Germinal center (tissue), 1 donor: ENCODE measurements at places on chromosomes 5 and 9.

DNA sequence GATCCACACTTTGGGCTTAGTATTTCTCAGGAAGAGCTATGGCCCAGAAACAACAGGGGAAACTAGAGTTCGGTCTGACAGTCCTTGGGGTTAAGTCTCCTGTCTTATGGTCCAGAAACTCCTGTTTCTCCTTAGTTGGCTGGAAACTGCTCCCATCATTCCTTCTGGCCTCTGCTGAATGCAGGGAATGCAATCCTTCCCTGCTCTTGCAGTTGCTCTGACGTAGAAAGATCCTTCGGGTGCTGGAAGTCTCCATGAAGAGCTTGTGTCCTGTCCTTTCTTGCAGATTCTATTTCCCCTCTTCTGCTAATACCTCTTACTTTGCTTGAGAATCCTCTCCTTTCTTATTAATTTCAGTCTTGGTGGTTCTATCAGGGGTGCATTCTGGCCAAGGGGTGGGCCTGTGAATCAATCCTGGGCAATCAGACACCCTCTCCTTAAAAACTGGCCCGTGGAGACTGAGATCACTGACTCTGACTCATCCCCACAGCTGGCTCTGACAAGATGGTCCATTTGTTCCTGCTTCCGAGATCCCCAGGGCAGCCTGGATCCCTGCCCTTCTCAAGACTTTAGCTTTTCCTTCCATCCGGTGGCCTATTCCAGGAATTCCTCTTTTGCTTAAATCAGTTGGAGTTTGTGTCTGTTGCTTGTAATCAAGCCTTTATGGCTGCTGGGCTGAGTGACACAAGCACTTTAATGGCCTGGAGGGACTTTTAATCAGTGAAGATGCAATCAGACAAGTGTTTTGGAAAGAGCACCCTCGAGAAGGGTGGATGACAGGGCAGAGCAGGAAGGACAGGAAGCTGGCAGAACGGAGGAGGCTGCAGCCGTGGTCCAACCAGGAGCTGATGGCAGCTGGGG lies 23.7 kb downstream of the PTGS1 start:
- no peak for DNase-seq

- peak; percentile 14 for DNase-seq
These were observed 13.7 kb downstream of the OR1J1 start for GRCh38 chr9:122463828-122464632.

DNA sequence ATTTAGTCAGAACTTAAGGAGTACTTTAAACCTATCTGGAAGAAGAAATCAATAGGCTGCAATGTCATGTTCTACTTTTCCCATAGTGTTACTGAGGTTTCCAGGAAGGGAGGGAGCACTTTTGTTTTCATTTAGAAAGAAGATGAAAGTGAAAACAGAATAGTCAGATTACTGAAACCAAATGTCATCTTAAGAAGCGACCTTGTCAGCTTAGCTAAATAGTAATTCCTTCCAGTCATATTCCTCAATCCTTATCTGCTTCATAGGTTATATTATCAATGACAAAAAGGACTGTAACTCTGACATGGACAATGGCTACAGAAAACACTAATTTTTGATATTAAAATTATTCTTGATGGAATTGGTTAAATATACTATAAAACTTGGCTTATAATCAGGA lies 27.7 kb downstream of the SAR1B start:
- no peak for DNase-seq

- no peak for DNase-seq
These were observed 35.8 kb downstream of the HACD4 start for GRCh38 chr9:20995616-20996015.

DNA sequence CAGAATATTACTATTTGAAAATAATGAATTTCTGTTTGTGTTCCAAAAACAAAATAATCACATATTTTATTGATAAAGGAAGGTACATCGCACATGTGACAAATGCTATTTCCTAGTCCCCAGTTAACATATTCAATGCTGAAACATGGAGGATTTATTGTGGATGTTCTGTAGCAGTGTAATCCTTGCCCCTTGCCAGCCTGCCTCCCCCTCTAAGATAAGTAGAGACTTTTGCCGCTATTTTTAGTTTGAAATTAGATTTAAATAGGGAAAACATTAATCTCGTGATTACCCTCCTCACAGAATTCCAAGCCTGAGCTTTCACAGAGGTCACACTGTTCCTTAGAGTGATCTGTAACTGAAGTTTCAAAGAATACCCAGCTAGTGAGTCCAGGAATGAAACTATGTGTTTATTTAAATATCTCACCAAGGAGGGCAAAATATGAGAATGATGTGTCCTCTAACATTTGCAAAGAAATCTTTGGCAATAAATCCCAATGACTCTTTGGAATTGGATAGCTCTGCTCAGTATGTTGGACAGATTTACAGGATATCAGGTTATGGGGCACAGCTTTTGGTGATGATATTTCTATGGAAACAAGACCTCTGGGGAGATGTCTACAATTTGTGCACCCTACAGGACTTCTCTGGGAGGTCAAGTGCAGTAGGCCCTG lies 17.3 kb downstream of the CTXN3 start:
- no peak for DNase-seq

DNA sequence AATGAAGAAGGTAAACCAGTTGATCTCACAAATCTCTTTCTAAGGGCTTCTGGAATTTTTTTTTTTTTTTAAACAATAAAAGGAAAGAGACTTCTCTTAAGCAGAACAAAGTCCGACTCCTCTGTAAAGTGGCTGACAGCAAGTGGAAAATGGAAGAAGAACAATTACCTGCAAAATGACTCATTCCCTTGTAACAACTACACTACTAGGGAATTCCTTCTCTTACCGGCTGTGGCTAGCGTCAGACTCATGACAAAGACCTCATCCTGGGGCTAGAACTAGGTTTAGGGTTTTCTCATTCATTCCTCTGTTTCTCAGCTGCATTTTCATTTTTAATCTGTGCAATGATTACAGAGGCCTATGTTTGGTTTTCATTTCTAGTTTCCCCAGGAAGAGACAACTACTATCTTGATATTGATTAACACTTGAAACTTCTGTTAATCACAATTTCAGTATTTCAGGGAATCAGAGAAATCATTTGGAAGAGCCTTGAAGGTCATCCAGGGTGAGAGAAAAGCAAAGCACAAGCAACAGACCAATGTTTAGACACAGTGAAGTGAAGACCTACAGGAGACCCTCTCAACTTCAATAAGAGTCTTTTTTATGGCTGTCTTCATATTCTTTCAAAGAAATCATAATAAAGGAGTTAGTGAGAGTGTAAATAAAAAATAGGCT lies 437.9 kb downstream of the RAB3C start:
- DNase-seq: no peak

- DNase-seq: no peak
These were observed 44.4 kb upstream of the APC start for GRCh38 chr5:112693301-112693700.

GRCh38 chr5:87844449-87844848 lies 424.2 kb downstream of the TMEM161B start:
- no peak for DNase-seq

DNA sequence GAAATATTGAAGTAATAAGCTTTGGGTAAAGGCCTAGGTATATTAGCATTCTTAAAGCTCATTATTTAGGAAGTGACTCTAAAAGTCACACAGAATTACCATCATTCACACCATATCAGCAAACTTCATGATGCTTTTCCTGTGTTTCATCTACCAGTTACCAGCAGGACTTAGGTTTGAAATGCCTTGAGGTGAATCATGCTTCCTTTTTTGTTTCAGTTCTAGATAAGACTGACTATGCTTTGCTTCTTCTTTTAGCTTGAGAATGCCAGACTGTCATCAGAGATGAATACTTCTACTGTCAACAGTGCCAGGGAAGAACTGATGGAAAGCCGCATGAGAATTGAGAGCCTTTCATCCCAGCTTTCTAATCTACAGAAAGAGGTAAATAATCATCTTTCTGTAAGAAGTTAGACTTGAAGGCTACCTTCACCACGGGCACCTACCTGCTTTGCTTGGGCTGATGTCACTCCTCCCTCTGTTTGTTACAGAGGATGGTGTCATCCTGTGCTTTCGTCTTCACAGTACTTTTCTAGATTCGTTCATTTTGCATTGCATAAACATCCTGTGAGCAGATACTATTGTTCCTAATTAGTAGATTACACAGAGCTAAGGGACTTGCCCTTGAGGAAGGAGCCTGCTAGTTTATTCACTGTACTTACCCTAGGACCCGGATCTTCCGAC lies 34.7 kb downstream of the LMNB1 start:
- no peak for DNase-seq

GRCh38 chr5:17743580-17744435 lies 109.5 kb downstream of the TAF11L14 start:
- no peak for DNase-seq

GRCh38 chr9:92066168-92066567 lies 49.0 kb downstream of the SPTLC1 start:
- DNase-seq: no peak

DNA sequence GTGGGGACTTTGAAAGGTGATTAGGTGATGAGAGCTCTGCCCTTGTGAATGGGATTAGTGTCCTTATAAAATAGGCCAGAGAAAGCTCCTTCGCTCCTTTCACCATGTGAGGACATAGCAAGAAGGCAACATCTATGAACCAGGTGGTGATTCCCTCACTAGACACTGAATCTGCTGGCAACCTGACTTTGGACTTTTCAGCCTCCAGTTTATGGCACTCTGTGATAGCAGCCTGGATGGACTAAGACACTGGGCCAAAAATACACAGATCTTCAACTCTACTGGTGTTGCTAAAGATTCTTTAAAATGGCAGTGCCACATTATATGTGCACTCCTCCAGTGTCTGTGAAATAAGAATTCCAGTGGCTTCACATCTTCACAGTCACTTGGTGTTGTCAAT lies 41.2 kb upstream of the COL15A1 start:
- no peak for DNase-seq

DNA sequence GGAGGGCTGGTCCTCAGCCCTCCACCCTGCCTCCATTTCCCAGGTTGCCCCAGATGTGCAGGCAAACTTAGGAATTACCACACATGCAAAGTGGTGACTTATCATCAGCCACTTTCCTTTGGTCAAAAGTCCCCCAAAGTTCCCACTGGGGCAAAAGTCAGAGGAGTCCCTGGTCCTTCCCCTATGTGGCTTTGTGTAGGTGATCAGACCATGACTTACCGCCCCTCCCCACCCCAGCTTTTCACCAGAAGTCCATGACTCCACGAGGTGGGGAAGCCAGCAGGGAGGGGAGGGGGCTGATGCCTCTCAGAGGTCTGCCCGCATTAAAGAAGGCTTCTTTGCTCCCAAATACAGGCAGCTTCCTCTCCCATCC lies 5.8 kb downstream of the TRAF1 start:
- DNase-seq: no peak

DNA sequence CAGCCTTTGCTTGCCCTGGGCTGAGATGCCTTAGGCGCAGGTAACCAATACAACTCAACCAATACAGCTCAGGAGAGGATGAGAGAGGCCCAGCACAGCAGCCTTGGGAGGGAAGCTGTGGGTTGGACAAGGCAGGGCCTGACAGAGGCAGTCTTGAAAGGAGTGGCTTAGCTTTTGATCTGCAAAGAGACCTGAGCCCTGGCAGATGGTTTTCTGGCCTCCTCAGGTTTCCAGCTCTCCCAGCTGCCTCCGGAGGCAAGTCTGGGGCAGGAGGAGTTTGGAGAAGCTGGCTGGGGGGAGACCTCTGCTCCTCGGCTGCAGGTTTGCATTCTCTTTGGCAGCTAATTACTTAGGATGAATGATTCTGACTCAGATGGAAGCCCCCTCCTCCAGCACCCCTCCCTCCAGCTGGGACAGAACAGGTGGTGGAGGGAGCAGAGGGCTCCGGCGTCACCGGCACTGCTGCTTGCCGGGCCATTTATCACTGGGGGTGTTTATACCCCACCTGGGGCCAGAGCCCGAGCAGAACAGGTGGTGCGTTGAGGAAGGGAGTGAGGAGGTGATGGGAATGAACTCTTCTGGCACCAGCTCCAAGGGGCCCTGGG lies 50.8 kb downstream of the TSPAN17 start:
- DNase-seq: no peak

- no peak for DNase-seq
These were observed 12.4 kb downstream of the DOCK2 start for GRCh38 chr5:169649486-169649885.

GRCh38 chr9:15982182-15982581 lies 429.3 kb downstream of the CCDC171 start:
- DNase-seq: no peak

DNA sequence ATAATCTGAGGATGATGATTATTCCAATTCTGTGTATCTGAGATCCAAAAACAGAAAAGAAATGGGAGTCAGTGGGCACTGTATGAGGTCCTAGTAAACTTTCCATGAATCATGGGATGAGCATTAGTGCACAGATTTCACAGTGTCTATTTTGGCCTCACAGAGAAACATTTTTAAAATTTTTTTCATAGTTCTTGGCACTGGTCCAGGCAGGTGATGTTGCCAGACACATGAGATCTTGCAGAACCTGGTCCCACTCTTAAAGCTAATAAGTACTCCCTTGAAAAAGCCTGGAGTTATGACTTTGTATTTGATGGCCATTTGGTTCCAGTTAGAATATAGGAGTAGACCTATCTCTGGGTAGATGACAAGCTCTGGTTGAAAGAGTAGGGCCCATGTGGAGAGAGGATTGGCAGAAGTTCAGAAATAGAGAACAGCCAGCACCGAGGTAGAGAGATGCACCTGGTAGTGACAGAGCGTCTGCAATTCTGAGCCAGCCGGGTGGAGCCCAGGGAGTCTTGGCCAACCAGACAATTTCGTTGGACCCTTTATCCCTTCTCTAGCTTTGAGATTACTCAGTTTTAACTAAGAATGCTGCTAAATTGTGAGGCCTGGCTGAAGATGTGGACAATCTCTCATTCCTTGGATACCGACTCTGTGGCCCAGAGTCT lies 6.3 kb upstream of the TNFSF15 start:
- DNase-seq: no peak

GRCh38 chr5:148962761-148963324 lies 100.0 kb downstream of the SH3TC2 start:
- DNase-seq: no peak

- no peak for DNase-seq
These were observed 292.4 kb upstream of the ACO1 start for GRCh38 chr9:32092031-32092430.

DNA sequence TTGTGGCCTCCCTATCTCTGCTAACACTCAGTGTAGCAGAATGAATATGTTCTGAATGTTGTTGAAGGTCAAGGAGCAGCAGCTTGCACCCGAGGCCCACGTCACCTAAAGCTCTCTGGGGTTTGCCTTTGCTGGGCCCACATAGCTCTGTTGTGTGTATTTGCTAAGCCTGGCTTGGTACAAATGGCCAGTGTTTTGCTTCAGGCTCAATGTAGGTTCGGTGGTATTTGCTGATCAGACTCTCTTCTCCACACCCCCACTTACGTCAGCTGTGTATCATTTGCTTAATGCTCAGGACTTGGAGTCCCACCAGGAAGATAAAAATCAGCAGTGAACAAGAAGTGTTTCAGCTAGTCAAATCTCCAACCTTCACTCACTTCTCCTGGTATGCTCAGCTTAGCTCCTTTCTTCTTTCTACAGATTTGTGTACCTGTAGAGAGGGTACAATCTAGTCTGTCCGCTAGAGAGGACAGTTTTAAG lies 4.8 kb upstream of the RFESD start:
- DNase-seq: no peak
